ENCODE measurements at places on chromosomes 5 and 9. TPM values are rescaled to one million over a fixed set of nuclear protein-coding genes. Genes with fewer than 3 reads are reported as not detected.

- H3K4me3 ChIP-seq: peak within 1 kb of the TSS; percentile 74
- DNase-seq: peak; percentile 41
- no peaks in the 10 kb centered on the region for H3K36me3 ChIP-seq
- H3K27ac ChIP-seq: no peak within 1 kb of the TSS
- peaks cover 16% of the 10 kb centered on the region for H3K4me1 ChIP-seq
Measured at GRCh38 chr9:25678147-25678666, at the start of gene TUSC1. TSS of gene TUSC1 (minus strand) at chr9:25678444. CDS start at chr9:25678312, 132 bp downstream.

Gene TMEM171
- polyA plus RNA-seq: 3.5 TPM

Gene SHISAL2B
- not detected for polyA plus RNA-seq

DNA sequence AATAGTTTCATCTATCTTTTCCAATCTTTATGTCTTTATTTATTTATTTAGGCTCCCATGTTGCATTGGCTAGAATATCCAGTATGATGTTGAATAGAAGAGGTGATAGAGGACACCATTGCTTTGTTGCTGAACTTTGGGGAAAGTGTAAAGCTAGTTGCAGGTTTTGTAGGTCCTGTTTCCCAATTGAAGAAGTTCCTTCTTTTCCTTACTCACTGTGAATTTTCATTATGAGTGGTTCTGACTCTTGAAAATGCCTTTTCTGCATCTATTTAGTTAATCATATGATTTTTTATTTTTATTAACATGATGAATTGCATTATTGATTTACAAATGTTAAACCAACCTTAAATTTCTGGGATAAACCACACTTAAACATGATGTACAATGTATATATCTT is 58.9 kb upstream of the NR3C1 start:
- H3K27ac ChIP-seq: no peak overlapping the region
- H3K4me3 ChIP-seq: no peak overlapping the region
- no peak for DNase-seq
- H3K27me3 ChIP-seq: peaks cover 2% of the 10 kb centered on the region
- H3K36me3 ChIP-seq: no peaks in the 10 kb centered on the region

GRCh38 chr5:87885758-87886157 is 382.9 kb downstream of the TMEM161B start:
- no peaks in the 10 kb centered on the region for H3K36me3 ChIP-seq
- H3K4me1 ChIP-seq: no peaks in the 10 kb centered on the region
- no peak overlapping the region for H3K4me3 ChIP-seq
- no peak for DNase-seq
